ENCODE measurements at places on chromosomes 4 and X. TPM values are rescaled to one million over a fixed set of nuclear protein-coding genes. Genes with fewer than 3 reads are reported as not detected.

Gene PRDM8
- polyA plus RNA-seq, result 1.3 TPM

Gene XG
- not detected for polyA plus RNA-seq

Gene FAM149A
- 0.44 TPM for polyA plus RNA-seq

Gene MND1
- 0.75 TPM for polyA plus RNA-seq

Gene NR0B1
- polyA plus RNA-seq, result not detected

Gene GC
- polyA plus RNA-seq, result not detected

Gene ZNF674
- 0.86 TPM for polyA plus RNA-seq

Gene CLDN2
- not detected for polyA plus RNA-seq

Gene BGN
- not detected for polyA plus RNA-seq

Gene EDNRA
- polyA plus RNA-seq, result not detected

Gene NKAP
- 6.0 TPM for polyA plus RNA-seq

Gene SYTL4
- not detected for polyA plus RNA-seq

Gene NRK
- not detected for polyA plus RNA-seq

Gene SAGE1
- not detected for polyA plus RNA-seq

Gene NR3C2
- polyA plus RNA-seq, result 8.2 TPM

Gene GPR50
- polyA plus RNA-seq, result not detected

Gene HAND2
- not detected for polyA plus RNA-seq

Gene SPINK2
- 15.3 TPM for polyA plus RNA-seq

Gene OPRPN
- polyA plus RNA-seq, result not detected

Gene CT45A5
- not detected for polyA plus RNA-seq

Gene SLC2A9
- 1.5 TPM for polyA plus RNA-seq

Gene ENPP6
- not detected for polyA plus RNA-seq

Gene UGT2B17
- polyA plus RNA-seq, result not detected

Gene MTNR1A
- polyA plus RNA-seq, result not detected

Gene PLAC8
- polyA plus RNA-seq, result 336 TPM

Gene OTUD6A
- polyA plus RNA-seq, result not detected

Gene TRO
- 1.0 TPM for polyA plus RNA-seq

Gene CITED1
- polyA plus RNA-seq, result not detected

Gene FGF5
- not detected for polyA plus RNA-seq

Gene CNOT6L
- 52.3 TPM for polyA plus RNA-seq

Gene PDGFC
- not detected for polyA plus RNA-seq

Gene CUL4B
- 28.8 TPM for polyA plus RNA-seq

Gene TRIML1
- not detected for polyA plus RNA-seq

Gene SSX4B
- not detected for polyA plus RNA-seq

Gene DGAT2L6
- polyA plus RNA-seq, result not detected

Gene ARHGEF38
- polyA plus RNA-seq, result 0.45 TPM

Gene ANKRD50
- 0.45 TPM for polyA plus RNA-seq

Gene SH3D19
- 1.8 TPM for polyA plus RNA-seq

Gene MAGEB2
- polyA plus RNA-seq, result not detected

Gene GYPE
- polyA plus RNA-seq, result 3.6 TPM

Gene SHROOM4
- not detected for polyA plus RNA-seq

Gene CLNK
- not detected for polyA plus RNA-seq

Gene AMTN
- not detected for polyA plus RNA-seq

Gene WAS
- polyA plus RNA-seq, result 28.8 TPM

Gene SLC49A3
- not detected for polyA plus RNA-seq

Gene LEF1
- polyA plus RNA-seq, result 928 TPM

Gene CXXC4
- not detected for polyA plus RNA-seq

Gene TMEM192
- polyA plus RNA-seq, result 12.5 TPM

Gene MMGT1
- polyA plus RNA-seq, result 5.7 TPM

Gene ANOS1
- polyA plus RNA-seq, result not detected

Gene FGF13
- not detected for polyA plus RNA-seq

Gene PAGE5
- polyA plus RNA-seq, result 0.50 TPM

Gene TRIM61
- 0.53 TPM for polyA plus RNA-seq

Gene SOWAHB
- polyA plus RNA-seq, result not detected

Gene NLGN4X
- polyA plus RNA-seq, result not detected

Gene BBS12
- polyA plus RNA-seq, result 1.8 TPM

All from naive thymus-derived CD4-positive, alpha-beta T cell (primary cell).